ENCODE measurements at places on chromosomes 12 and 14.

DNA sequence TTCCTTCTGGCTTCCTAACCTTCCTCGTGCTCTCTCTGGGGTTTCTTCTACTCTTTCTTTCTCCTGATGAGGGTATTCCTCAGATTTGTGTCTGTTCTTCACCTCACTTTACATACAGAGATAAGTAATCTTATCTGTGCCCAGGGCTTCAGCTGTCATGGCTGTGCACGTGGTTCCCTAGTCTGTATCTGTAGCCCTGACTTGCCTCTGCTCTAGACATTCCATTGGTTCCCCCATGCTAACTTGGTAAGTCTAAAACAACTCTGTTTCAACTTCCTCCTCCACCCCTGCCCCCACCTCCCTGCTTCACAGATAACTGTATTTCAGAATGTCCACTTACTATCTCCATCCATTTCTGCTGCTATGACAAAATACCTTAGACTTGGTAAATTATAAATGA lies 10.8 kb downstream of the DIP2B start:
- no peak for DNase-seq

DNA sequence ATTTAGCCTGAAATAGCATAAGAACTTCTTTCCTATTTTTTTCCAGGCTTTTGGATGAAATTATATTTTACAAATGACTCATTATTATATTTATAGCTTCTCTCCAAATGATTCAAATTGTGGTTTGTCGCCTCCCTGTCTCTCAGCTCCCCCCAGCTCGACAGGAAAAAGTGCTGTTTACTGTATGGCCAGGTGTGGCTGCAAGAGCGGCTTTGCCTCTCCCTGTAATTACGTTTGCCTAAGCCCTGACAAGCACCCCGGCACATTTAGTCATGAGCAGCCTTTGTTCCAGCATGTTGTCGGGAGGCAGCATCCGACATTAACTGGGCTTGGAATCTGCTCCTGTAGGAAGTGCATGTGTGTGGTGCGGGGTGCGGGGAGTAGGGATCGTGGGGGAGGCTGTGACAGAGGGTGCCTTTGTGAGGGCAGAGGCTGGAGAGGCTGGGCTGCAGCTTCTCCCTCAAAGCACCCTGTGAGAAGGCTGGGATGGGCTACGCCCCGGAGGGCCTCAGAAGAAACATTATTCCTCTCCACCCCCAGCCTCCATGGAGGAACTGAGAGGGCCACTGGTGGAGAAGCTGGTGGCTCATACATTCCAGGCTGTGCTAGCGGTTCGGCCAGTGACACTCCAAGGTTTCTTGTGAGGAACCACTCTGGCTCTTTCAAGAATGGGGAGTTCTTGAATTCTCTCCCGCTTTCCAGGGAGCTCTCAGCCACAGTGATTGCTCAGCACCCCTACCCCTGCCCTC lies 42.1 kb upstream of the CTDSP2 start:
- peak; percentile 14 for DNase-seq

DNA sequence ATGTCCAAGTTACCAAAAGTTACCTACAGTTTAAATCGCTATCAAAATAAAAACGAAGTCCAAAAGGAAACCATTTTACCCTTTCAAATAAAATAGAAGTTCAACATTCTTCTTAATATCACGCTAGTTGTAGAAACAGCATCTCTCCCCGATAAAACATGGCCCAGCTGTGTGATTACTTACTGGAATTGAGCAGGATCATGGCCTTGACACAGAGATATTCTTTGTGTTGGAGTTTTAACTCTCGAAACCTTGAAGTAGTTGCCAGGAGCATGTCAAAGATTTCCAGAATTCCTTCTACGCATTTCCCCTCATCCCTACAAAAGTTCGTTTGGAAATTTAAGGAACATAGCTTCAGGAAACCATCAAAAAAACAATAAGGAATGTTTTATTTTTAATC lies 44.8 kb downstream of the ESR2 start:
- DNase-seq: no peak

DNA sequence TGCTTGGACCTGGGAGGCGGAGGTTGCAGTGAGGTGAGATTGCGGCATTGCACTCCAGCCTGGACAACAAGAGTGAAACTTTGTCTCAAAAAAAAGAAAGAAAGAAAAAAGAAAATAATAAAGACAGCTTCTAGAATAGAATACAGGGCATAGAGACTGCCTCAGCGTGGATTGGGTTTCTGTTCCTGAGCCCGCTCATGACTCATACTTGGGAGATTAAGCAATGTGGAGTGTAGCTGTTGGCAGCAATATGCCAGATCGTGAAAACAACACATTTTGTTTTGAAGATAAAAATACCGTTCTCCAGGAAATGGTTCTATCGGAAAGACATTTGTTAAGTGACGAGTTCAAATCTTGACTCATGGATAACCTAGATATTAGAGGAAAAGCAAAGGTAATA lies 67.2 kb downstream of the GLT1D1 start:
- no peak for DNase-seq
